NT2/D1 (cell line): ENCODE measurements at places on chromosomes 7 and 10.

DNA sequence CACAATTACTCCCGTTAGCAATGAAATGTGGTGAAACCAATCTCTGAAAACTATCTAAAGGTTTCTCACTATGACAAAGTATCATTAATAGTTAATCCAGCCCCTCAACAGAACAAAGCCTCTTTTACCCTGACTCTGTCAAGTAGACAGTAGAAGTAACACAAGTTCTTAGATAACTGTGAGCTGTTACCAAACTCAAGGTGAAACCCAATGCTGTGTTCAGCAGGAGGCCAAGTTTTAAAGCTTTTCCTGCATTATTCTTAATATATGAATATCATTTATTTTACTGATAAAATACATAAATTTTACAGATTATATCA is 109.1 kb downstream of the SRPK2 start:
- DNase-seq: no peak

DNA sequence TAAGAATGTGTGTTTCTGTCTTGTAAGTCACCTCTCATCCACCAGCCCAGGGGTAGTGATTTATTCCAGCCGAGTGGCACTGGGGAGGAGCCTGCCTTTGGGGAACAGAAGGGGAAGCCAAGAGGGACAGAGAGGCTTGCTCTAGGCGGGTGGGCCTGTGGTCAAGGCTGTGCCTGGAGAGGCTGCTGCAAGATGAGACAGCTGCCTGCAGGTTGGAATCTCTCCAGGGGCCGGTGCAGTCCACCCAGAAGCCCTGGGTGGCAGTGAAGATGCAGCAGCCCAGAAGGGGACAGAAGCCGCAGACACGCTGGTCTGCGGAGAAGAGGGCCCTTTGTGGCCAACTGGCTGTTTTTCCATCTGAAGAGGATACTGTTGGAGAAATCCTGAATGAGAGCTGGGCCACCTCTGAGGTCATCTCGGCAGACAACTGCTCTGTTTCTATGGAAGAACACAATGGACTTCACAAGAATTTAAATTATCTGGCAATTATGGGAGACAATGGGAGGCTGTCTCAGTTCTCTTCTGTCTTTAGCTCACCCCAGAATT is 175.7 kb downstream of the GFRA1 start:
- DNase-seq: no peak

- no peak for DNase-seq
These were observed 39.6 kb upstream of the PRKCQ start for GRCh38 chr10:6619660-6620059.

- DNase-seq: no peak
These were observed 14.9 kb upstream of the ZNRF2 start for GRCh38 chr7:30269490-30269889.

DNA sequence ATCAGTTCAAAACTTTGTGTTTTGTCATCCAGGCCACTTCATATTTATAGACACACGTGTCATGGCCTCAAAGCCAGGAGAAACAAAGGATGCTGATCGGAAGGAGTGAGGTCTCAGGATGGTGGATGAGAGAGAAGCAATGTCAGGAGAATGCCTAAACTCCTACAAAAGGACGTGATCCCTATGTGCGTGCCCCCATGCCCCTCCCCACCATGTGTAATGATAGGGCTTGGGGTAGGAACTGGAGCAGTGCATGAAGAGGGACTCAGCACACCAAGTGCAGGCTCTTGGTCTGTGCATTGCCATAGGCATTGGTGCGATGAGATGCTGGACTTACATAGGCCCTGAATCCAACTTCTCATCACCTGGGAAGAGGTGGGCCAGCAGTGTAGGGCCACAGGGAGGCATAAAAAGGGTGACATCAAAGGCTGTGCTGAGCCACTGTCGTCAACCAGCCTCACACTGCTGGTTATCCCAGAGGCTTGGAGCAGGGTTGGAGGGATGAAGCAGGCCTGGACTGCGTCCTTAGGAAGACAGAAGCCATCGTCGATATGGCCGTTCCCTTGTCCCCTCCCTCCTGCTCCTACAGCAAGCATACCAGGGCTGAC is 46.9 kb upstream of the GDF10 start:
- no peak for DNase-seq
